ENCODE measurements at places on chromosomes 11 and 22.

GRCh38 chr11:73242251-73243092 is 24.4 kb downstream of the P2RY2 start:
- DNase-seq, result peak; percentile 94

DNA sequence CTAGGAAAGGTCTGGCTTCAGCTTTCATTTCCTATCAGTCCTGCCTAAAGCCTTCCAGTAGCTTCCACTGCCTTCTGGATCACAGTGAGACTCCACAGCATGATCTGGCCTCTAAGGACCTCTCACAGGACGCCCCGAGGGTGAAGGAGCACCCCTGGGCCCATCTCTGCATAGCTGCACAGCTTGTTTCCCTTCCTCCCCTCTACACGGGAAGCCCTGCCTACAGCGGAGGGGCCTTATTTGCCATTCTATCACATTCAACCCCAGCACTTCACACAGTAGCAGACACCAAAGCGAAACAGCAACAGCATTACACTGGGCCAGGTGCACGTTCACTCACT is 162.3 kb upstream of the GRK3 start:
- no peak for DNase-seq

GRCh38 chr11:131064373-131064991 is 148.2 kb upstream of the SNX19 start:
- DNase-seq, result no peak

DNA sequence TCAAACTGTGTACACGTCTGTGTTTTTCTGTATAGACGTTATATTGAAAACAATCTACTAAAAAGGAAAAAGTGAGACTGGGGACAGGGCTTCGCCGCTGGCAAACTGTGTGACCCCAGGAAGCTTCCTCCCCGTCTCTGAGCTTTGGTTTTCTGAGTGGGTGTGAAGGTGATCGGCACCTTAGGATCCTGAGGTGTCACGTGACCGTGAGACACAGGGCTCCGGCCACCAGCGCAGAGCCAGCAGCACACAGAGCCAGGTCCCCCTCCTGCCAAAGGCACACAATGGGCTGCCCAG is 32.0 kb downstream of the KIAA0930 start:
- DNase-seq, result no peak

All from activated CD8-positive, alpha-beta memory T cell treated with anti-CD3 and anti-CD28 coated beads for 24 hours (primary cell).